ENCODE measurements at places on chromosomes 13 and 19. TPM values are rescaled to one million over a fixed set of nuclear protein-coding genes. Genes with fewer than 3 reads are reported as not detected.

DNA sequence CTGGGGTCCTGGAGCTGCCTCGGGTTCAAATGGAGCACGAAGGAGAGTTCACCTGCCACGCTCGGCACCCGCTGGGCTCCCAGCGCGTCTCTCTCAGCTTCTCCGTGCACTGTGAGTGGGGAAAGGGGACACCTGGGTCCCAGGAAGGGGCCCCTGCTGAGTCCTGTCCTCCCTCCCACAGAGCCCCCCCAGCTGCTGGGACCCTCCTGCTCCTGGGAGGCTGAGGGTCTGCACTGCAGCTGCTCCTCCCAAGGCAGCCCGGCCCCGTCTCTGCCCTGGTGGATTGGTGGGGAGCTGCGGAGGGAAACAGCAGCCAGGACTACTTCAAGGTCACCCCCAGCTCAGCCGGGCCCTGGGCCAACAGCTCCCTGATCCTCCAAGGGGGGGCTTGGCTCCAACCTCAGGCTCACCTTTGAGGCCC lies 11.0 kb upstream of the SIGLEC11 start:
- DNase-seq: no peak

The C19orf67 gene
- not detected for total RNA-seq

DNA sequence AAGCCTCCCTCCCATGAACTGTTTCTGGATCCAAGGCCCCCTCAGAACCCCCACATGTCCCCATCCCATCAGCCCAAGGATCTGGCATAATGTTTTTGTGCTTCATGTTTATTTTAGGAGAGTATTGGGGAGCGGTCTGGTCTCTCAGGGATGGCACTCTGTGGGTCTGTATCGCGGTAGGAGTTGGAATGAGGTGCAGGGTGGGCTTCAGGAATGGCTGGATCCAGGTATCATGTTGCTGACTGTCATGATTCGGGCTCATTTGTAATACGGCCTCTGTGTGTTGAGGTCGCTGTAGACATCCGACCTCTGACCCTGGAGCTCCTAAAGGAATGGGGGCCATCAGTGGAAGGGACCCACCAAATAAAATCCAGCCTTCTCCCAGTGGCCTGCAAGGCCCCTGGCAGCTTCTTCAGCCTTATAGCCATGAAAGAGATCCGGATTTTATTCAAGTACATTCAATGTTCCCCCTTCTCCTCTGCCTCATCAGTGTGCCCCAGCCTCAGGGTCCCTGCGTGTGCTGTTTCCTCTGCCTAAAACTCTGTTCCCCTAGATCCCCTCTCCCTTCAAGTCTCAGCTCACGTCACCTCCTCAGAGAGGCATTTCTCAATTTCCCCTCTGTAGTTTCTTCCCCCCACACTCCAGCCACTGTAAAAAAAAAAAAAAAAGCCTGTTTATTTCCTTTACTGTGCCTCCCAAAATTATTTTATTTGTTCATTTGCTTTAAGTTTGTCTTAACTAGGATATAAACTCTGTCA lies 2.2 kb downstream of the HCST start:
- DNase-seq: no peak

GRCh38 chr13:91399189-91400062 lies 1.0 kb downstream of the GPC5 start:
- no peak for DNase-seq

The INSL3 gene
- not detected for total RNA-seq

The ZNF534 gene
- total RNA-seq: not detected

- DNase-seq: no peak
These were observed 107.6 kb downstream of the SOX1 start for GRCh38 chr13:112174476-112175110.

Measured in LHCN-M2 (cell line).